HCT116 (cell line): ENCODE measurements at places on chromosomes 7 and 10.

- no peak for DNase-seq
These were observed 34.7 kb upstream of the SHH start for GRCh38 chr7:155846936-155847335.

GRCh38 chr10:88152728-88153133, 289.3 kb downstream of the PTEN start:
- peak; percentile 28 for DNase-seq

DNA sequence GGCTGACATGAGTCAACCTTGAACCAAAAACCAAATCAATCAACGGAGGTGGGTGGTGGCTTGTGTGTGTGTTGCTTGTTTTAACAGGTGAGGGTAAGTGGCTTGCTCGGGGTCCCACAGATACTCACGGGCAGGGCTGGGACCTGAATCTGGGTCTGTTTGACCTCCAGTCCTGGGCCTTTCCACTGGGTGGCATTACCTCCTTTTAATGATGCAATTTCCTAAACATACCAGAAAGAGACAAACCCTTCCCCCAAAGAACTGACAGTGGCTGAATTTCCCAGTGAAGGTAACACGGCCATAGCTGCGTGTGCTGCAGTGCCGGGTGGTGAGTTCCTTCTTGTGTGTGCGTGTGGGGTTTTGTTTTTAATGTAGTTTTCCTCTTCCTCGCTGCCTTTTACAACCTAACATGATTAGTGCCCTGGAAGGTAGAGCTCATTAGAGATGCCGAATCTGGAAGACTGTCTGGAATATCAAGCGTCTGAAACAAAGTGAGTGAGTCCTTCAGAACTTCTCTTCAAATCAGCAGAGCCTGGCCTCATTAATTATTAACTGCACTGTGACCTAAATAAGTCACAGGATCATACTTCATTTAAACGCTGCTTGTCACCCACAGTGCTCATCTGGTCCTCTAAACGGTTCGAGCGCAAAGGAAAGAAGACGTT, 166.1 kb upstream of the TCERG1L start:
- DNase-seq, result no peak

DNA sequence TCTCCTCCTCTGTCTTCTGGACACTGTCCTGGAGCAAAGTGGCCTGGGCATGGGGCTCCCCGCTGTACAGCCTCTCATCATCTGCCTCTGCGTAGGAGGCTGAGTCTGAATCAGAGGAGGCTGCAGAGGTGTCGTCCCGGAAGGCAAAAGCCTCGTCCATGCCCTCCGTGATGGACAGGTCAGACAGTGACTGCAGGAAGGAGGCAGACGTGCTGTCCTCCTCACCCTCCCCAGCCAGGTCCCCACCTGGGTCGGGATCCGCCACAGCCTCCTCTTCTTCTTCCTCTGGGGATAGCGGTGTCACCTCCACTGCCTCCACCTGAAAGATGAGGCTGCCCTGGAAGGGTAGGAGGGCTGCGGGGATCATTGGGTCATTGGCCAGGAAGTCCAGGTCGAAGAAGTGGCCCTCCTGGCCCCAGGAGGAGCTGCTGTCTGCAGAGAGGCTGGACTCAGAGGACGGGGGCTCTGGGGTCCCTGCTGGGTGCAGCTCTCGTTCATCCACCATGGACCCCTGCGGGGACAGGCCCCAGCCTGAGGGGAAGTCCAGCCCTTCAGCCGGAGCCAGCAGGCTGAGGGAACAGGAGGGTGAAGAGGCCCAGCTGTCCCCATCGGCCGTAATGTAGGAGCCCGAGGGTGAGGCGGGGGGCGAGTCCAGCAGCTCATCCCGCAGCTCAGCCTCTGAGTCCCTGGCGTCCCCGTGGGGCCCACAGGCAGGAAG, 3.7 kb downstream of the NACAD start:
- DNase-seq, result no peak

DNA sequence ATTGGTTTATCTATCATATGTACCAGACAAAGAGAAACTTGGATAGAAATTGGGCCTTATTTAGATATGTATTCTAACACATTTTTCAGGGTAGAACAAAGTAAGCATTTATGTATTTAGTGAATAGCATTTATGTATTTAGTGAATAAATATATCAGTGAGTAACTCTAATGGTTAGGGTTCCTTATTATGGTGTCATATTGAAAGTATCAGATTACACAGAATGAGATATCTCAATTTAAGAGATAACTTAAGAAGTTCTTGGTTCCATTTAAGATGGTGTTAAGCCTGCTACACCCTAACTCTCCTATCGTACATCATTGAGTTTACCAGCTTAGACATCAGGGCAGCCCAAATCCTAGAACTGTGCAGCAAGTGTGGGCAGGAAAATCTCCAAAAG, 35.9 kb upstream of the DMTF1 start:
- DNase-seq, result no peak

- no peak for DNase-seq
These were observed 125.9 kb upstream of the LYZL2 start for GRCh38 chr10:30755441-30755953.

GRCh38 chr10:102729029-102730026, 14.4 kb upstream of the WBP1L start:
- DNase-seq, result peak; percentile 49

GRCh38 chr7:142788303-142789289, 17.8 kb downstream of the PRSS2 start:
- no peak for DNase-seq

DNA sequence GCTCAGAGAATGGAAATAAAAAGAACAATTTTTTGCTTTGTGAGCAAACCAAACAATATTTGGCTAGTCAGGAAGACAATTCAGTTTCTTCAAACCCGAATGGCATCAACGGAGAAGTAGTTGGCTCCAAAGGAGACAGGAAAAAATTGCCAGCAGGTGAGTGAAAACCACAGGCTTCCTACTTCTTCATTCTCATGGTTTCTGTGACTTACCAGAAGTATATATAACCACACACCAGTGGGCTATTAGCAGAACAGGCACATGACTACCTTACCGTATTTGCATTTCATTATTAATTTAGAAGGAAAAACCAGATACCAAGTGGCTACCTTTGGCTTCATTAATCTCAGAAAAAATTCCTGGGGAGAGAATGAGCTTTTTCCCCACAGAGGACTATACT, 8.8 kb downstream of the TDRD1 start:
- no peak for DNase-seq

- no peak for DNase-seq
These were observed 144.7 kb downstream of the ARHGAP22 start for GRCh38 chr10:48460182-48460581.

- no peak for DNase-seq
These were observed 727.3 kb downstream of the AUTS2 start for GRCh38 chr7:70325509-70326101.

GRCh38 chr10:1977461-1977860, 240.1 kb upstream of the ADARB2 start:
- no peak for DNase-seq

GRCh38 chr10:132844069-132844809, 58.3 kb upstream of the NKX6-2 start:
- DNase-seq, result no peak

GRCh38 chr10:80055760-80056159, 22.7 kb upstream of the TMEM254 start:
- no peak for DNase-seq

- DNase-seq, result no peak
These were observed 21.7 kb downstream of the TRIM8 start for GRCh38 chr10:102665904-102666509.

DNA sequence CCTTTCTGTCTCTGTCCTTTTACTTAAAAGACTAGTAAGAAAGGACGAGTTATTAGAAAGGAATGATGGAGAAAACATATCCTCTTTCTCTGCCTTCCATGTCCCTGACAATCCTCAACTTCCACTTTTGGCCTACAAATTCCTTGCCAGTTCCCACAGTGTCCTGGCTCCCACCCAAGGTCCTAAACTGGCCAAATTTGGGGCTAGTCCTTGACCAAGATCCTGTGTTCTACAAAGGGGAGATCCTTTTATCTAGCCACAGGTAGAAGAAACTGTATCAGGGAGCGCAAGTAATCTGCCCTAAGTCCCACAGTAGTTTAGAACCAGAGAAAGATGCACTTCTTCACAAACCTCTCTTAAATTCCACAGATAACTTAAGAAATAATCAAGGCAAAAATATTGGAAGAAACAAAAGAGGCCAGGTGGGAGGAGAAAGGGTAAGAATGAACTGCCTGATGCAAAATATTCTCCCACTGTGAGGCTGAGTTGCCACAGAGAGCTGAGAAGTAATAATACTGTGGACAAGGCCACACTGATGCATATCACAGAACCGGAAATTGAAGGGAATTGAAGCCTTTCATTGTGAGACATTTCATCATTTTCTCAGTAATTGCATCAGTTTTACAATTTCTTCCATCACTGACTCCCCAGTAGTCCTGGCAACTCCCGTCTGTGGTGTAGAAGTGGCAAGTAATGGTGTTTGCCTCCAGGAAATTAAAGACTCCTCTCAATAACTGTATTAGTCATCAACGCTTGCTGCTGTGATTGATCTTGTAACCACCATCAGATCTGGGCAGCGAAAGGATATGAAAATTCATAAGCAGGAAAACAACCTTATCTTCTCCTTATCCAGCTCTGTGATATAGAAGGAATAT, 47.2 kb downstream of the DNAJC12 start:
- peak; percentile 57 for DNase-seq

DNA sequence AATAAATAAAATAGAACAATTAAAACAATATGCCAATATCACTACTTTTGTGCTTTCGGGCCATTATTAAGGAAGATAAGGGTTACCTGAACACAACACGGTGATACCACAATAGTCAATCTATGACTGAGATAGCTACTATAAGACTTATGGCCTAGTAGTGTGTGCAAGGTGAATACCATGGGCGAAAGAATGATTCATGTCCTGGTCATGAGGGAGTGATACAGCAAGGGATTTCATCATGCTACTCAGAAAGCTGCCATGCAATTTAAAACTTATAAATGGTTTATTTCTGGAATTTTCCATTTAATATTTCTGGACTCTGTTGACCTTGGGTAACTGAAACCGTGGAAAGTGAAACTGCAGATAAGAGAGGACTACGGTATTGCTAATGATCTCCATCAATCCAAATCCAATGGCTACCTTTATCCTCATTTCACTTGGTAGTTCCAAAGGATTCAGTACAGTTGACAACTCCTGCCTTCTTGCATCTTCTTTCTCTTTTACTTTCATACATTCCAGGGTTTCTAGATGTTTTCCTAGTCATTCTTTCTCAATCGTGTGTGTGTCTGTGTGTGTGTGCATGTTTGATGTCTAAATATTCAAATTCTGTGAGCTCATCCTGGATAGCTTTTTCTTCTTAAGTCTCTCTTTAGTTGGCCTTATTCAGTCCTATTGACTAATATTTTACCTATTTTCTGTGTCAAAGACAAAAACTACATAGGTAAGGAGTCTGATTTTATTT, 100.5 kb upstream of the MAGI2 start:
- DNase-seq, result no peak

DNA sequence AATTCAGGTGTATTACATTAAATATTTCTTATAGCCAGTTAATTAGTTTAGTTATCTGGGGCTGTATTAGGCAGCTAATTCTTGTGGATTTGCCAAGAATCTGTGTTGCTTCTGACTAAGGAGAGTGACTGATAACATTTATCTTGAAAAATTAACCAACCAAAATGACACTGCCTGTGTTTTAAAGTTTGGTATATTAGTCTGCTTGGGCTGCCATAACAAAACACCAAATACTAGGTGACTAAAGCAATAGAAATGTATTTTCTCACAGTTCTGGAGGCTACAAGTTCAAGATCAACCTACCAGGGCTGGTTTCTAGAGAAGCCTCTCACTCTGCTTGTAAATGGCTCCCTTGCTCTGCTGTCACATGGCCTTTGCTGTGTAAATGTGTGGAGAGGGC, 12.9 kb downstream of the EXOC4 start:
- no peak for DNase-seq

DNA sequence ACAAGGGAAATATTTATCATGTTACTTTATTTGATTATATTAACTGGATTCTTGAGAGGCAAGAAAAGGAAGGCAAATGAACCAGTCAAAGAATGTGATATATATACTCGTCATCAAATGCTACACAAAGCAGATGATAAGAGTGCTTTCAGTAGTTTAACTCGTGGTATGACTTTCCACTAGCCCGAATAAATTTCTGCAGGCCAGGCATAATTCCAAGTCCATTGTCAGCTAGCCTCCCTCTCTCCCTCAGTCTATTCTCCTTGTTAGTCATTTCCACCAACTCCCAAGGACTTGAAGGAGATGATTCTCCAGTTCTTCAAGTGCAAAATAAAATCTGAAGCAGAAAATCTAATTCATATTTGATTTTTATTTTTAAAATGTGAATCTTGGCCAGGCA, 190.5 kb downstream of the GLI3 start:
- DNase-seq, result no peak

DNA sequence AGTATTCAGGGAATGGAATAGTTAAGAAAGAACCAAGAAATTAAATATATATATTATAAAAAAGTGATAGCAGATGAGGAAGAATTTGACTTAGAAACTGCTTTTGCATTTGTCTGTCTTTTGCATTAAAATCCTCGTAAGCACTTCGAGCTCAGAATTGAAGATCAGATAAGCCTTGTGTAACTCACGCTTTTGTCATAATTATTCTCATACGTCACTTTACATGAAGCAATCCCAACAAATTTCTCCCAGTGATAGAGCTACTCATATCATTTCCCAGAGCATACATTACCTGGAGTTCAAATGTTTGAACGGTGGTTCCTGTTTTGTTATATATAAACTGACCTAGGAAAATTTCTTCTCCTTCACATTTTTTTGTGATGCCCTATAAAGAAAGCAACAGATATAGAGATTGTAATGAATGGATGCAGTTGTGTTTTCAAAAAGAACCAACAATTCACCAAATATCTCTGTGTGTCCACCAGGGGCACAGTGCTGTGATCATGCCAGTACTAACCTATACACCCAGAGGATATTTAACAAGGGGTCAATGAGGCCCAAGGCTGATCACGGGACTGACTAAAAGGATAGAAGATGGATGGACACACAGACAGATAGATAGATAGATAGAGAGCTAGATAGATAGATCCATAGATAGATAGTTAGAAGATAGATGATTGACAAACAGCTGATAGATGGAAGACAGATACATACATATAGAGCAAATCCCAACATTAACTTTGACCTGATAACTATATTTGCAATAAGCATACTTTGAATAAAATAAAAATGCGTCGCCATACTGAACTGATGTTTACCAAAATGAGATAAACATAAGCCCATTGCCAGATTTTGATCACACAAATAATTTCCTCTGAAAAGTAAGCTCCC, 9.3 kb upstream of the HUS1 start:
- DNase-seq, result no peak

- no peak for DNase-seq
These were observed 3.4 kb upstream of the ZNF503 start for GRCh38 chr10:75404815-75405597.

GRCh38 chr10:13043520-13043919, 42.0 kb upstream of the CCDC3 start:
- DNase-seq, result no peak

- DNase-seq, result no peak
These were observed 896.4 kb downstream of the PCDH15 start for GRCh38 chr10:53904506-53905241.

GRCh38 chr7:7017707-7018280, 164.6 kb upstream of the C1GALT1 start:
- no peak for DNase-seq

DNA sequence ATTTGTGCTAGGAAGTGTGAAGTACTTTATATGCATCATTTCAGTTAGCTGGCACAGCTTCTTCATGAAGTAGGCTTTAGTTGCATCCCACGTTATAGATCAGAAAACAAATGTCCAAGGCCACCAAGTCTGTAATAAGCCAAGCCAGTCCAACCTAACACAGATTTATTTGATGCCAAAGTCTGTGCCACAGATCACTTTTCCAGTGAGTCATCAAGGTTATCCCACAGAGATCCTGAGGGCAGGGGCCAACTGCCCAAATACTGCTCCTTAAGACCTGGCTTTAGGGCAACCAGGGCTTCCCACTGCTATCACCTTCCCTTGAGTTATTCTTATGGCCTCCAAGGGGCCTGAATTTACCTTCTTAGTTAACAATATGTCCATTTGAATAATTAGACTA, 1340.4 kb downstream of the XPNPEP1 start:
- DNase-seq, result no peak
